T-helper 22 cell (primary cell): ENCODE measurements at places on chromosomes 3 and 15.
A peak's percentile ranks its signal among the peaks of the same experiment; 100 is the strongest.

GRCh38 chr3:23264413-23264812, 61.3 kb downstream of the UBE2E2 start:
- no peak for DNase-seq

- no peak for DNase-seq
Observed at GRCh38 chr3:110381992-110382391, 689.6 kb upstream of the NECTIN3 start.

GRCh38 chr3:41364736-41365135, 165.4 kb downstream of the CTNNB1 start:
- no peak for DNase-seq

GRCh38 chr3:5184499-5184898, 3.0 kb upstream of the EDEM1 start:
- no peak for DNase-seq

DNA sequence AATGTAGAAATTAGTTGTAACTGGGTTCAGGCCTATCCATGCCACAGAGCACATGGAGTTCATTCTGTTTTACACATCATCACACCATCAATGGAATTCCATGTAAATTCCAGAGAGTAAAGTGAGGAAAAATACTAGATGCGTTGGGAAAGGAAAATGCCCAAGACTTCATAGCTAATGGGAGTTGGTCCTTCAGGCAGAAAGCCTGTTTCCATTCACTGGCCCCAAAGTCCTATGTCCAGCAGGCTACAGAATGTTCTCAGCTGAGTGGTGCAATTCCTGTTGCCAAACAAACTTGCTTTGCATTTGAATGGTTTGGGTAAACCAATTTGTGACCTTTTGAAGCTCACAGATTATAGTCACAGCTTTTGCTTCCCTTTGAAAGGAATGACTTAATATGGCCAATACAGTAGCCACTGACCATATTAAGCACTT, 164.6 kb upstream of the PFN2 start:
- DNase-seq = no peak

- no peak for DNase-seq
Observed at GRCh38 chr3:56851966-56852884, 50.5 kb upstream of the ARHGEF3 start.

- DNase-seq = no peak
Observed at GRCh38 chr3:154314152-154314551, 10.1 kb downstream of the DHX36 start.

GRCh38 chr3:127712461-127712860, 39.7 kb downstream of the ABTB1 start:
- DNase-seq = no peak

DNA sequence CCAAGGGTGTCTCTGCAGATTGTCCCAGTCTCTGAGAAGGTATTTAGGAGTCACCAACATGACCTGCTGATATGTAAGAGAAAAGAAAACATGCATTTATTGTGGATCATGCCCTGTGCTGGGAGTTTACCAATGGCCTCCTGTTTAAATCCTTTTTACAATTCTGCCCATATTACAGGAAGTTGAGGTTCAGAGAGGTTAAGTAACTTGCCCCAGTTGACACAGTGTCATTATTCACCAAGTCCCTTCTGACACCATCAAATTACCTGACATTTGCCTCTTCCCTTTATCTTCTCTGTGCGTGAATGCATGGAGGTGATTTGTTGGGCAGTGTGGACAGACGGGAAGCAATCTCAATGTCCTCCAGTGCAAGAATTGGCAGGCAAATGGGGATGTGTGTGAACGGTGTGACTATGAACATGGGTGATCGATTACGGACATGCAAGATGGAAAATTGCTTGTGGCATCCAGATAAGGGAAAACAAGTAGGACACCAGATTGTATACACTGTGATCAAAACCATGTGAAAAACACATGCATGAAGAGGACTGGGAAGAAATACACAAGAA, 27.3 kb downstream of the ZNF710 start:
- DNase-seq = no peak

DNA sequence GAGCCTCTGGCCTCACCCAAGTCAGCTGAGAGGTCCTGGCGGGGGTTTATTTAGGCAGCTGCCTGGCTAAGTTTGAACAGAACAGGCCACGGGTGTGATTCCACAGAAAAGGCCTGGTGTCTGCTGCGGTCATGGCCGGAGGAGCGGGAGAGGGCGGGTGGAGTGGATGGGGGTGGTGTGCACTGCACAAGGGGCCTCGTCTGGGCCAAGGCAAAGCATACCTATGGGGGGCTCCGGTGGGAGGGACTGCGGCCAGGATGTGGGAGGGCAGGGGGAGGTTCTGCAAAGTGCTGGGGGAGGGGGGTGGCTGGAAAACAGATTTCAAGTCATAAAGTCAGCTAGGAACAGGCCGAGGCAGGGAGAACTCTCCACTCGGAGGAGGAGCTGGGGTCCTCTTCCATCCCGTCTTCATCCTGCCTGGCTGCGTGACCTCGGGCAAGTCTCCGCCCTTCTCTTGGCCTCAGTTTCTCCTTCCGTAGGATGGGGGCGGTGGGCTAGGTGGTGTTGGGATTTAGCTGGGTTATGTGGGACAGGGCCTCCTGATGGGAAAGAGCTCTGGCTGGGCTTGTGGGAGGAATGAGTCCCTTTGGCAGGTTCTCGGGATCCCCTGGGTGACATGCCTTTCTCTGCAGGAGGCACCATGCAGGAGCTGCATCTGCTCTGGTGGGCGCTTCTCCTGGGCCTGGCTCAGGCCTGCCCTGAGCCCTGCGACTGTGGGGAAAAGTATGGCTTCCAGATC, 878 bp downstream of the ISLR start:
- no peak for DNase-seq

GRCh38 chr15:69723404-69724096, 270.9 kb downstream of the RPLP1 start:
- DNase-seq = no peak

DNA sequence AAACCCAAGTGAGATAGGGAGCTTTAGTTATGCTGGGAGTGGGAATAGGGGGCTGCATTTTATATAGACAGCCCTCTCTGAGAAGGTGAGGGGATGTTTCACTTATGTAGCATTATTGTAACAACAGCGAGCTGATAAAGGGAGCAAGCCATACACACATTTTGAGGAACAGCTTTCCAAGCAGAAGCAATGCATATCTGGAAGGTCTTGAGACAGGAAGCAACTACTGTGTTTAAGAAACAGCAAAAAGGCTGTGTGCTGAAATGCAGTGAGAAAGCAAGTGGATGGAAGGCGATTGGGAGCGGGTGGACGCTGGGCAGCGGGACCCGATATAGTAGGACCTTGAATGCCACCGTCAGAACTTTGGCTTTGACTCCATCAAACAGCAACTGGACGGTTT, 155.9 kb upstream of the TBL1XR1 start:
- no peak for DNase-seq

DNA sequence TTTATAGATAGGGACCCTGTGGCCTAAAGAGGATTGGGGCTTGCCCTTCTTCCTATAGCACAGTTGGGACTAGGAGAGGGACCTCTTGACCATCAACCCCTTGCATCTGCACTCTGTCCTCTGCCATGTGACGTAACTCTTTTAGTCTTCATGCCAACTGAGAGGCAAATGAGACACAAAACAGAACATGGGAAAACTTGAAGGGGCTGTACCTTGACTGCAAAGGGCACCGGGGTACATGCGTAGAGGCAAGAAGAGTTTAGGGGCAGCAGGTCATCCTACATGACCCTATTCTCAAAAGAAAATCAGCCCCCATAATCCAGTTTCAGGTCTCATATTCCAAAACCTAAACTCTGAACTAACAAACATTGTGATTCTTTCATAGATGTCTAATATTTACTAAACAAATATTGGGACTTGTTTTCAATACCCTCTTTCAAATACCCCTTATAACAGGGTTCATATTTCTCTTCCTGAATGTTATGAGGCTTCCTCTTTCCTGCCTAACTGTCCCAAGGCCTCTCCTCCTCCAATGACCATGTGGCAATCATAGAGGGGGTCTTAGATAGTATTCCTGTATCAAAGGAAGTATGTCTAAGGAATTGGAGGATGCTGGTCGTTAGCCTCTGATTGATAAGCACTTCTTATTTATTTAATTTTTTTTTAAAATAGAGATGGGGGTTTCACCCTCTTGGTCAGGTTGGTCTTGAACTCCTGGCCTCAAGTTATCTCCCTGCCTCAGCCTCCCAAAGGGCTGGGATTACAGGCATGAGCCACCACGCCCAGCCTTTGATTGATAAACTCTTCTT, 20.6 kb downstream of the ACKR2 start:
- no peak for DNase-seq

DNA sequence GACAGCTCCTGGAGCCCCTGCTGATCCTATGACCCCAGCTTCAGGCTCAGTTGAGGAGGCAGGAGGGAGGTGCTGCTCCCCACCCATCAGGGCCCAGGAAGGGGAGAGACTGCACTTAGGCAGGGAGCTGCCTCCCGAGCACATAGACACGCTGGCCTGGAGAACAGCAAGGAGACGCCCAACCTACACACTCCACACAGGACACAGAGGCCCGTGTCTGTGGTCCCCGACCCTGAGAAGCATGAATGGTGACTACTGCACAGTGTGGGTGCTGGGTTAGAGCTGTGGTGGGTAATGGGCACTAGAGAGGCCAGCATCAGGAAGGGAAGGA, 1.1 kb upstream of the HHATL start:
- DNase-seq = no peak

- DNase-seq = no peak
Observed at GRCh38 chr3:66010739-66011655, 27.7 kb downstream of the MAGI1 start.

GRCh38 chr3:155890671-155891190, 20.3 kb downstream of the GMPS start:
- DNase-seq = no peak

- DNase-seq = no peak
Observed at GRCh38 chr3:178804606-178805005, 267.0 kb downstream of the ZMAT3 start.

DNA sequence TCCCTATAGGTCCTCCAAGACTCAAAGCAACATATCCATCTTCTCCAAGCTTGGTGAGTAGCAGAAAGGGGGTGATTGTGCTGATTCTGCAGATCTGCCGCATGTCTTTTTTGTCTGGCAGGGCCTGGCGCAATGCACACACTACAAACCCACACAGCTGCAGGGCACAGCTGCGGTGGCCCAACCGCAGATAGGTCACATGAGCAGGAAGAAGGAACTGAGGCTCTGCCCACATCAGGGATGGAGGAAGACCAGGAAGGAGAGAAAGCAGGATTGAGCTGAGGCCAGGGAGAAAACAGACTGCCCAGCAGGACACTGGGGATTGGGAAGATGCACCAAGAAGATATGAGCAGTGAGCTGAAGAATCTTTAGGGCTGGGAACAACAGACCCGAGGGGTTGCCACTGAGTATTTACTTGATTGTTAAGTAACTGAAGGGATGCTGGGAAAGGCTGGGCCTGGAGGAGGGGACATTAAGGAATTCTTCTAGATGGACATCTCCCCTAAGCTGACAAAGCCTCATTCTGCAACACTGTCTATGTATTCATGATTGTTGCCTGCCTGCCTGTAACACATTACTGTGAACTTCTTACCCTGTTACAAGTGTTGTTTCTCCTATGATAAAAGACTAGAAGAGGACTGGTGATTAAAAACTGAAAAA, 126.7 kb downstream of the MYLK start:
- DNase-seq = no peak

DNA sequence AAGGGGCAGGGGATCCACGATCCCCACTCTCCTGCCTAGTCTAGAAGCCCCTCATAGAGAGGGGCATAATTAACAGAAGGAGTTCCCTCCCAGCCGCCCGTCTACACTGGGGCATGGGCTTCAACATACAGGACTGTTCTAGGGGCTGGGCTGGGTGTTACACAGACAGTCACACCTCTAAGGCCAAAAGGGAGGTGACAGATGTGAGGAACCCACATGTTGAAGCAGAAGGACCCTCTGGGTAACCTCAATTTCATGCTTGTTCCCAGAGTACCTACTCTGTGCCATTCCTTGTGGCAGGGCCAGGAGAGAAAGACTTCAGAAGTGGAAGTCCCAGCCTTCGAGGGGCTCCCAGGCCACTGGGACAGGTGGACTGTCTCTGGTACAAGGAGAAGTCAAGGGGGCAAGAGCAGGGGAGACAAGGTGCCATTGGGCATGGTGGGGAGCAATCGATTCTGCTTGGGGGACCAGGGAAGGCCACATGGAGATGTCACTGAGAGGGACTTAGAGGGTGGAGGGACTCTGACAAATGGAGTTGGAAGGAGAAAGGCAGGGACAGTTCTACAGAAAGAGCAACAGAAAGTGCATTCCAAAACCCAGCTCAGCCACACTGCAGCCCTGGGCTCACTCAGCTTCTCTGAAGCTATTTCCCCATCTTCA, 71.3 kb downstream of the CPN2 start:
- DNase-seq = no peak

DNA sequence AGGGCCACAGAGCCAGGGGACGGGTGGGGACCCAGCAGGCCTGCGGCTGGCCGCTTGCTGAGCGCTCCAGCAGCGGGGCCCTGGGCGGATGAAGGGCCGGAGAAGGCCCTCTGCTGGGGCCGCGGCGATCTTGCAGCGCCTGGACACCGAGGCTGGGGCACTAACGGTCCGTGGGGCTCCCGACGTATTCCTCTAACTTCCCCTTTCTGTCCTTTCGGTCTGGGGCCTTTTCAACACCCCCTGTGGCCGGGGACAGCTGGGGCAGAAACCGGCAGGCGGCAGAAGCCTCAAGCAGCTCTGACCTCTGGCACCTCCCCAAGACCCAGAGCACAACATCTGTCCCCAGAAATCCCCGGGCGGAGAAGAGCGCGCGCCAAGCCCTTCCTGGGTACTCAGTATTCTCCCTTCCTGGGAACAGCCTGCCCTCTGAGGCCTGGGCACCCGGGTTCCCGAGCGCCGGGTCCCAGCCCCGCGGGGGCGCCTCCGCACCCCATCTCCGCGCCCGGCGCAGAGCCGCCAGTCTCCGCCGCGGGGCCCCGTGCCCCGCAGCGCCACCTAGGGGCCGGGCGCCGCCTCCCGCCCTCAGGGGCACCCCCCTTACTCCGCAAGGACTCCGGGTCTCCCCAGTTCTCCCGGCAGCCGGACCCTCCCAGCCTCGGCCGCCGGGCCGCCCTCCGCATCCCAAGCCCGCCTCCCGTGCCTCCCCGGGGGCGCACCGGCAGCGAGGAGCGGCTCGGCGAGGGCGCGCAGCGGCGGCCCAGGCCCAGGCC, 582 bp upstream of the SLCO3A1 start:
- DNase-seq = peak; percentile 55

DNA sequence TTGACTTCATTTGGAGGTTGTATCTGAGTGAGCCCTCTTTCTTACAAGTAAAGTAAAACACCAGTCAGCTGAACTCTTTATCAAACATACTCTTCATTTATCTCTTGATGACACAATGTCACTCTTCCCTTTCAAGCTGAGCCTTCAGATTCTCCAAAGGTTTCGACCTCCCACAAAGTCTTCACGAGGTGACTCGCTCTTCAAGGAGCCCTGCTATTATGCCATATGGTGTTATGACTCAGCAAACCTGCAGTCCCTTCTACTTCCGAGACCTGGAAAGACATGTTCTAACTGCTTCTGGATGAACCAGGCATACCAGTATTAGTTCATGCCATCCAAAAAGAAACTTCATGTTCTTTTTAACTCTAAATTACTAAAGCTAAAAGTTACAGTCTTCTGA, 23.1 kb downstream of the AADAC start:
- DNase-seq = no peak

- no peak for DNase-seq
Observed at GRCh38 chr3:124771083-124771445, 40.8 kb downstream of the UMPS start.
